ENCODE measurements at places on chromosomes 2 and 18.

- DNase-seq: no peak
Observed at GRCh38 chr2:8352296-8352695, 329.6 kb upstream of the ID2 start.

DNA sequence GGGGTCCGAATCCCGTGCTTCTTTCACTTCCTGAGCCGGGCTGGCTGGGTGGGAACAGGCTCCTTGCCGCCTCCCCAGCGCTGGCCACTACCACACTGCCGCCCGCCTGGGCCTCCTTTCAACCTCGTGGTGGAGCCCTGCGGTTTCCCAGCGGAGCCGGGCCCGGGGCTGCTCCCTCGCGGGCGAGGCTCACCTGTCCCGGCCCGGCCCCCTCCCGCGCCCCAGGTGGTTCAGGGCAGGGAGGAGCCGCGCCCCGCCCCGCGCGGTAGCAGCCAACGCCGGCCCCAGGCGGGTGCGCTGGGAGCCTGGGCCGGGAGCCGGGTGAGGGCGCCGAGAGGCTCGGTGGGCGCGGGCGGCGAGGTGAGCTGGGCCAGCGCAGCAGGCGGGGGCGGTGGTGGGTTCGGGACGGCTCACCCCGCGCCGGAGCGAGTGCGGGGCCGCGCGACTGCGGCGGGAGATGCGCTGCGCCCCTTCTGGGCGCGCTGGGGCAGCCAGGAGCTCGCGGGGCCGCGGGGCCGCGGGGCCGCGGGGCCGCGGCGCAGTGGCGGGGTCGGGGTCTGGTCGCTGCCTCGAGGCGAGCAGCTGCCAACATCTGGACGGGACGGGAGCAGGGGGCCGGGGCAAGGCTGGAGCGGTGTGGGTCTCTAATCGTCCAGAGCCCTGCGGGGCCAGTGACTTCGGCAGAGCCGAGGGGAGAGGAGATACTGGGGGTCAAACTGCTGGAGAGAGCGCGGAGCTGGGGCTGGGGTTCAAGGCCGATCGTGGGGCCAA is at the start of gene LYPD6B:
LYPD6B (plus strand) TSS at position 258 of the 771 bp plus-strand sequence. CDS start 92,250 bp downstream, outside the sequence.
- DNase-seq: no peak

DNA sequence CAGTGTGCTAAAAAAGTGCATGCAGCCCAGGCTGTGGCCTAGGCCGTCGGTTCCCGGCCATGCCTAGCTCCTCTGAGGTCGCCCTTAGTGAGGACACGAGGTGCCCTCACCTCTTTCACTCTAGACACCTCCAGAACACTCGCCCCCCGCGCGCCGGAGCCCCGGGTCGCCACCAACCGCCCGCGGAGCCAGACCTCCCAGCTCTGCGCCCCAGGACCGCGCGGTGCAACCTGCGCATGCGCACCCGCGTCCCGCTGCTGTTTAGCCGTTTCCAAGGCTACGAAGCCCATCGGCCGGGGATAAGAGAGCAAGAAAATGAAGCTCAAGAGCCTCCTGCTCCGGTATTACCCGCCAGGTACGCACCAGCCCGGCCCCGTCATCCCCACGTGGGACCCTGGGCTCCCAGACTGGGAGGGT is at the start of gene DAW1:
DAW1 (plus strand) TSS at position 257 of the 417 bp plus-strand sequence; CDS start at position 316, 59 bp downstream.
- no peak for DNase-seq

DNA sequence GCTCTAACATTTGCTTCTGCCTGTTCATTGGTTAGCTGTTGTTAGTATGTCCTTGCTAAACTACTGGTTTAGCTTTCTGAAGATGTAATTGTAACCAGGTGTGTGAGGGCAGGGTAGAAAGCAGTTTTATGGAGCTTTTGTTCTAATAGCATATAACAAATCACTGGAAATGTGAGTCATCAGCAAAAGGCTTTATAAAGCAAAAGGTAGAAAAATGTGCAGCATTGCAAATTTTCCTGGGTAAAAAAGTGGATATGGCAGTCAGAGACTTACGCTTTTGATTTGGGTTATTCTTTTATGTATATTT is 85.3 kb downstream of the ZNF407 start:
- DNase-seq: no peak

- DNase-seq: no peak
Observed at GRCh38 chr2:119475225-119475856, 43.7 kb downstream of the TMEM37 start.

DNA sequence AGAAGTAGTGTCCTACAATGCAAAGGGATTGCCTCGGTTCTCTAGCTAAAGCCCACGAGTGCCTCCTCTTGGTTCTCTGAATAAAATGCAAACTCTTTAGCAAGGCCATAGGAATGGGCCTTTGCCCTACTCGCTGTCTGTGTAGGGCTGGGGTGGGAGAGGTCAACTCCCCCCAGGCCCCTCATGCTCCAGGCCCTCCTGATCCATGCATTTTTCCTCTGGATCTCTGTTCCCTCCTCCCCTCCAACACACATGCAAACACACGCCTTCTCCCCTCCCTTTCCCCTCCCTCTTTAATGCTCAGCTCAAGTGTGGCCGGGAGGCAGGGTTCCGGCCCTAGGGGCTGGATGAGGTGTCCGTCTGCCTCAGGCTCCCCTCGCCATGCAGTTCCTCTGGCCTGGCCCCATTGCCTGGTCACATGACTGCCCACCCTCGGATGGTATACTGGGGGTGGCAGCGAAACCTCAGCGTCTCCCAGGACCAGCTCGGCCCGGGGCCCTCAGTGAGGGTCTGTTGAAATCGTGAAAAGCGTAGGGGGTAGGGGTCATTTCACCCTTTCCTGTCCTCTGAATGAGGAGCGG is 14.9 kb upstream of the KLF11 start:
- no peak for DNase-seq

DNA sequence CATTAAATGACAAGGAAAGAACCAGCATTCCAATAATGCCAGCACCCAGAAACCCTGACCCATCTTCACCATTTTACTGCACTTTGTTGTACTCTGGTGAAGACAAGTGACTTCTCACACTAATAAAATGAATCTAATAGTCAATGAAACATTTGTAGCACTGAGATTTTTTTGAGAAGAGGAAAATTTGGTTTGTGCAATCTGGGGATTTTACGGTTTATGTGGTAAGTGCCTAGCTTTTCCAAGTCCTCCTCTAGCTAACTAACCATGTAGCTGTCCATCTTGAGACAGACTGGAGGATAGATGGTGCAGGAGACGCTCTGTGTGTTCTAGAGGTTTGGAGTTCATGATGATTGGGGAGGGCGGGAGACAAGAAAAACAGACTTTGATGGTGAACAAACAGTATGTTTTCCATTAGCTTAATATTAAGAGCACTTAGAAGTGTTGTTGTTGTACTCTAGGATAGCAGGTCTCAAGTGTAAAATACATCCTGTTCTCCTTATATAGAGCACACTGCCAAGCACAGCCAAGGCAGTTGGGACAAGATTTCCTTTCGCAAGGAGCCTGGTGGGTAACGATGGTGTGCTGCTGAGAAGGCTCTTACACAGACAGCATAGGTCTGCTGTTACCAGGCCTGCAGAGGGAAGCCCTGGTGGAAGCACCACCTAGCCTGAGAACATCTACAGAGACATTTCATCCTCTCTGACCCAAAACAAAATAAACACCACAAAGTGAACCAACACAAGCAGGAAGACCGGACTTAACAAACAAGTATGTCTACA is 83.7 kb downstream of the BCL11A start:
- DNase-seq: no peak

GRCh38 chr18:1392046-1392445 is 487.4 kb downstream of the ADCYAP1 start:
- no peak for DNase-seq

- no peak for DNase-seq
Observed at GRCh38 chr2:16665748-16666448, at the start of gene CYRIA. CYRIA (minus strand) TSS chr2:16665834; CDS start chr2:16588119, 77,715 bp downstream.

DNA sequence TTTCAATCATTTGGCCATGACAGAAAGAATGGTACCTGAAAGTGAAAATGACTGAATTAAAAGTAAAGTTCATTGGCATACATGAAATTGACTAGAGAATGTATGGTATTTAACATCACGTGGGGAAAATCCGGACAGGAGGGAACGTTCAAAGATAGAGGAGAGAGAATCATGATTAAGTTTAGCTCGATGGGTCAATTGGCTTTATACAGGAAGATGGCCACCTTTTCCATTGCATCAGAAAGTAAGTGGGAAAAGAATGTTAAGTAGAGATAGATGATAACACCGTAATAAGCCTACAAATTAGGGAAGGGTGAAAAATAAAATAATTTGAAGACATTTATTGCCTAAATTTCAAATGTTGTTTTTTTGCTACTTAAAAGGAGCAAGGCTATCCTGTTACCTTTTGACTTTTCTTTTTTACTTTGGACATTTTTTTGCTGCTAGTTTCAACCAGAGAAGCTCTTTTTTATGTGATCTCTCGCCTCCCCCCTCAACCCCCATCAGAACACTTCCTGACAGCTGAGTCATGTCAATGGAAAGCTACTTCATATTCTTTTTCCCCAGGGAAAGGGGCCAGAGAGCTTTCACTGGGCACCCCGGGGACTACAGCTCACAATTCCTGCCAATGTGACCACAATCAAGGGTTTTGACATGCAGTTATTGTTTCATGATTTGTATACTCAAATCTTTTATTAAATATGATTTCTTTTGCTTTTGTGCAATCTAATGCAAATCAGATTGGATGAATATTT is 767 bp upstream of the CCDC102B start:
- peak; percentile 75 for DNase-seq

GRCh38 chr2:38109732-38110181 is 33.8 kb upstream of the CYP1B1 start:
- DNase-seq: no peak

DNA sequence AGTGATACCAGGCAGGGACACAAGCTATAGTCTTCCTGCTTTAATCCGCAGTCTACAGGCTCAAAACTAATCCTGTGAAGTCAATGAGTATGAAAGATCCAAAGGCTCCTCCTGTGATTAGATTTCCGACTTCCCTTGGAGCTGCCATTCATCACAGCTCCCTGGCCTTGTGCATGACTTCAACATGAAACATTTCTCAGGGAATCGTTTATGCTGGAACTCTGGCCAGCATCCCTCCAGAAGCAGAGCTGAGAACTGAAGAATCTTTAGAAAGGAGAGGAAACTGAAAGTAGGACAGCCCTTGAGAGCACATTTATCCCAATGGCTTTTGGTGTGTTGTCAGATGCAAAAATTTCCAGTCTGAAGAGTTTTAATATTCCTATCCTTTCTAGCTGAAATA is 84.3 kb upstream of the SESTD1 start:
- DNase-seq: no peak

DNA sequence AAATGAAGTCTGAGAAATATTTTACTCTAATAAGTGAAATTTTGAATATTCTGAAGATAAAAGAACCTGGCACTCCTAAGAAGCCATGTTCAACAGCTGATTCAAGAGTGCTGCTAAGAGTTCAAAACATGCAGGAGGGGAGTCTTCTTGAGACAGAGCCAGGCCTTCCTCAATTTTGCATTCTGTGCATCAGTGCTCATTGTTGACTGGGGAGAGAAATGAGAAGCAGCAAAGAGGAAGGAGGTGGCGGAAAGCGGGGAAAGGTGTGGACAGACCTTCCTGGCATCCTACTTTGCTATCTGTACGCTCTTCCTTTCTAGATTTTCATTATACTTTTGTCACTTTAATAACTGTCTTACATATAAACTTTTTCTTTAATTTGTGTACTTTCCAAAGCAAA is 29.7 kb upstream of the TXNDC2 start:
- no peak for DNase-seq

DNA sequence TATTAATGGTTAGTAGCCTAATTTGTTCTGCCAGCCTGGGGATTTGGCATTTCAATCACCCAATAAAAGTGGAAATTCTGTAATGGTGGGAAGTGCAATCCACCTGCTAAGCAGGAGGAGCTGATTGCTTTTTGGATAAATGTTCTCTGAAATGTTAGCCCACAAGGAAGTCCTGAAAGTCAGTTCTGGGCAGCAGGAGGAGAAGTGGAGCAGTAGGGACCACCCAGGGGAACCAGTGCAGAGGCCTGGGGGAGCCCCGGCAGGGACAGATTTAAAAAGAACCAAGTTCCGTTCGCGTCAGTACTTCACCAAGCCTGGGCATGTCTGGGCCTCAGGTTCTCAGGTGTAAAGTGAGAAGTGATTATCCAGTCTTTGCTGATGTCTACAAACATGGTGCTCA is 248.5 kb upstream of the RAB6C start:
- no peak for DNase-seq

DNA sequence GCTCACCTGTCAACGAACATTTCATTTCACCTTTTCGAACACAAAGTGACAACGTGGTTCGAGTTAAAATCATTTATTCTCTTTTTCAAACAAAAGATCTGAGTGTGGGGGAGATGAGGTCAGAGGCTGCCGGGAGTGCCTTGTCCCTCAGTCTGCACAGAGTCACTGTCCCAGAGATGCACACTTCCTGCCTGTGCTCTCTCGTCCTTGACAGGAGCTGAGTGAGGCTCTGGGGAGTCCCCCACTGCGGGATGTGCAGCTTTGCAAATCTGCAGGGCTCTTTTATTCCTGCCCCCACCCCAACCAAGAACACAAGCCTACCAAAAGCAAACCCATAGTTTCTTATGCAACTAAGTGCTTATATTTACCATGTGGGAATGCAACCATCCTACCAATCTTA is 497.8 kb downstream of the EIPR1 start:
- DNase-seq: no peak

- DNase-seq: no peak
Observed at GRCh38 chr2:63058921-63059792, 8.5 kb downstream of the OTX1 start.

- DNase-seq: peak; percentile 65
Observed at GRCh38 chr2:173448938-173449471, 94.3 kb downstream of the CDCA7 start.

DNA sequence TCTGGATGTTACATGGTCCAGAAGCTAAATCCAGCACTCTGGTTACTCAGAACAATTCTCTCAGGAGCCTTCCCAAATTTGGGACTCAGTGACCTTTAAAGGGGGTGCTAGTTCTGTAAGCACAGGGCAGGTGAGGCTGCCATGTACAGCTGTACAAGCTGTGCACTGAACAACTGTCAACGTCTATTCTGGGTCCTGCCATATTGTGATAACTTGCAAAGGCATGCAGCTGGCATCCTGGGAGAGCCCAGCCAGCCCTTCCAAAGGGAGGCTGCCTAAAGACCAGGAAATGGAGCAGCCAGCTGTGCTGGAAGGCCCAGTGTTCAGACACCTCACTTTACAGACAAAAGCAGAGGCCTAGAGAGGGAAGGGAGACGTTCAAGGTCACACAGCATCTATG is 204.8 kb downstream of the KLHL29 start:
- DNase-seq: no peak

GRCh38 chr2:168392024-168392423 is 64.0 kb upstream of the CERS6 start:
- no peak for DNase-seq

DNA sequence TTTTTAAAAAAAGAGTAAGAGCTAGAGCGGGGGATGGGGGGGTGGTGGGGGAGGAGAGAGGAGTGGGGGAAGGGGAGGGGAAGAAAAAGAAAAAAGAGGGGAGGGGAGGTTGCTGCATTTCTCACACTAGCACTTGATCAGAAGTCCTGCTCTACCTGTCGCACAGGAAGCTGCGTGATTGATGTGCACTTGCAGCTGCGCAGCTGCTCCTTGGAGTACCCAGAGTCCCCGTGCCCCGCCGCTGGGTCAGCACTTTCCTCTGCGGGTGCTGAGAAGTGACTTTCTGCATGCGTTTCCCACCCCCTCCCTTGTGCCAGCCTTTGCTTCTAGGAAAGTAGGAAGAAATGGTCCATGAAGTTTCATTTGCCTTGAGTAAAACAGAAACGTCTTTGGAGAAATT is 297.3 kb downstream of the ETAA1 start:
- DNase-seq: no peak

- no peak for DNase-seq
Observed at GRCh38 chr2:155708071-155708470, 624.5 kb downstream of the NR4A2 start.

Data from smooth muscle cell of the brain vasculature (primary cell).